Heart right ventricle (tissue), 16 donors: ENCODE measurements at places on chromosomes 16 and 17. TPM values are rescaled to one million over a fixed set of nuclear protein-coding genes. Genes with fewer than 3 reads are reported as not detected.

NRN1L gene
- not detected for total RNA-seq

GRCh38 chr16:56848955-56849689 is 15.9 kb upstream of the SLC12A3 start:
- DNase-seq = no peak
- H3K36me3 ChIP-seq = peaks cover 15% of the 10 kb centered on the region
- no peak overlapping the region for H3K4me3 ChIP-seq
- H3K4me1 ChIP-seq = peaks cover 21% of the 10 kb centered on the region
- no peaks in the 10 kb centered on the region for H3K27me3 ChIP-seq

DNA sequence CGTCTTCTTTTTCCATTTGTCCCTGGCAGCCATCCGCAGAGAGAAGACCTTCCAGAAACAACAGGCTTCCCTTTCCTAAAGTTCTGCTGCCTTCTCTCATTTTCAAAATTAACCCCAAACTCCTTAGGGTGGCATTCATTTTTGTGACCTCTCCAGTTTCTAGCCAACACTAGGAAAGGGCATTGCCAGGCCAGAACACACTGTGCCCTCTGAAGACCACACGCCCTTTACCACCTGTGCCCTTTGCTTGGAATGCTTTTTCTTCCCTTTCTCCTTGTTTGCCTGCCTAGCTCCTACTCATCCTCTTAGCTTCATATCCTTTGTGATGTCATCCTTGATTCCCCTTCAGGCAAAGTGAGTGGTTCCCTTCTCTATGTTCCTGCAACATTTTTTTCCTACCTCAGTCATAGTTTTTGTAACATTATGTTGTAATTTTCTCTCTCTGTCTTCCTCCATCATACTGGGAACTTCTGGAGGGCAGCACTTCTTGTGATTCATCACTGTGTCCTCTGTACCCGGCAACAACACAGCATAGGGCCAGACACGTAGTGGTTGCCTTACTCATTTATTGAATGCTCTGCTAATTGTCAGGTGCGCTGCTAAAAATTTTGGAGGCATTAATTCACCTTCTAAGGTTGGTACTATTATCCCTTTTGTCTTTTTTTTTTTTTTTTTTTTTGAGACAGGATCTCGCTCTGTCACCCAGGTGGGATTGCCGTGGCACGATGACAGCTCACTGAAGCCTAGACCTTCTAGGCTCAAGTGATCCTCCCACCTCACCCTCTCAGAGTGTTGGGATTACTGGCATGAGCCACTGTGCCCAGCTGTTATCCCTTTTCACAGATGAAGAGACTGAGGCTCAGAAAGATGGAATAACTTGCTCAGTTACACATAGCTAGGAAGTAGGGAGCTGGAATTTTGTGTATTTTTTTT is 1.0 kb downstream of the KAT8 start:
- peaks cover 48% of the 10 kb centered on the region for H3K36me3 ChIP-seq
- H3K4me3 ChIP-seq = peak overlapping the region; percentile 75
- H3K27me3 ChIP-seq = no peaks in the 10 kb centered on the region
- H3K4me1 ChIP-seq = peaks cover 34% of the 10 kb centered on the region
- no peak for DNase-seq

- peak overlapping the region; percentile 80 for H3K27ac ChIP-seq
- H3K4me1 ChIP-seq = peaks cover 79% of the 10 kb centered on the region
- no peaks in the 10 kb centered on the region for H3K27me3 ChIP-seq
- H3K4me3 ChIP-seq = no peak overlapping the region
- DNase-seq = no peak
These were observed 20.1 kb downstream of the ARHGAP17 start for GRCh38 chr16:24995033-24995432.

DNA sequence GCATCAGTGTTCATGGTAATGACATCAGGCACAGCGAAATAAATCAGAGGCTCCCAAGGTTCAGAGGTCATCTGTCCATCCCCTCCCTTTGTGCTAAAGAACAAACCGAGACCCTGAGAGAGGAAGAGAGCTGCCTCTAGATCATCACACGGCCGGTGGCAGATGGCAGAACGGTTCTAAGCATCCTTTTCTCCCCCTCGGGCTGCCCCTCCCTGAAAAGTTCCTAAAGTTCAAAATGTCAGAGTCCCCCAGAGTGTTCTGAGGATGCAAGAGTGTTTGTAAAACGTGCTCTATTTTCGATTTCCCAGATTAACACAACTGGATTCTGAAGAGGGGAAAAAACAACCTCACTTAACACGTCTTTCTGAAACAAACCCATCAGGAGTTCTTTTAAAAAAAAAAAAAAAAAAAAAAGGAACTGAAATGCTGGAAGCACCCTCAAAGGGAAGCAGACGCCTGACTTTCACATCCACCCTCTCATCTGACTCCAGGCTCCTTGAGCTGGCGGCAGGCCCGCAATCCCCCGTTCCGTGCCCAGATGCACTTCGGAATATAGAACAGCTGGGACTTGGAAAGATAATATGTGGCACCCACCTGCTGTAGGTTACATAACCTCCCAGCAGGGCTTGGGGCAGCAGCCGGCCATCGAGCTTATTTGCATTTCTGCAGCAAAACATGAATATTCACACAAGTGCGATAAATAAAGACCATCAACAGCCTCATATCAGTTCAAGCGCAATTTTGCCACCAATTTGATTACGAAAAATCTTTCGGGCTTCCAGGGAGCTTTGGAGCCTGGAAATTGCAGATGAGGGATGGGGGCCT is 115.5 kb upstream of the SMURF2 start:
- H3K27me3 ChIP-seq = peaks cover 43% of the 10 kb centered on the region
- H3K36me3 ChIP-seq = no peaks in the 10 kb centered on the region
- peak; percentile 49 for DNase-seq
- peak overlapping the region; percentile 32 for H3K4me3 ChIP-seq
- H3K27ac ChIP-seq = peak overlapping the region; percentile 52
- peaks cover 50% of the 10 kb centered on the region for H3K4me1 ChIP-seq

- DNase-seq = no peak
- H3K4me1 ChIP-seq = no peaks in the 10 kb centered on the region
- H3K27me3 ChIP-seq = no peaks in the 10 kb centered on the region
- H3K36me3 ChIP-seq = no peaks in the 10 kb centered on the region
These were observed 53.0 kb upstream of the METRNL start for GRCh38 chr17:83026311-83026811.

- H3K4me3 ChIP-seq = no peak overlapping the region
- H3K4me1 ChIP-seq = no peaks in the 10 kb centered on the region
- no peak overlapping the region for H3K27ac ChIP-seq
These were observed 398.7 kb downstream of the SNX29 start for GRCh38 chr16:12375046-12375740.

HOXB4 gene
- 0.21 TPM for total RNA-seq

- H3K27ac ChIP-seq = no peak overlapping the region
- no peaks in the 10 kb centered on the region for H3K4me1 ChIP-seq
- H3K27me3 ChIP-seq = no peaks in the 10 kb centered on the region
- no peak overlapping the region for H3K4me3 ChIP-seq
- H3K36me3 ChIP-seq = no peaks in the 10 kb centered on the region
- DNase-seq = no peak
These were observed 25.2 kb downstream of the MIS12 start for GRCh38 chr17:5511401-5512225.

GRCh38 chr17:14919094-14919493 is 346.0 kb downstream of the PMP22 start:
- no peak for DNase-seq
- no peak overlapping the region for H3K27ac ChIP-seq
- no peaks in the 10 kb centered on the region for H3K36me3 ChIP-seq
- no peaks in the 10 kb centered on the region for H3K27me3 ChIP-seq
- H3K4me3 ChIP-seq = no peak overlapping the region

DNA sequence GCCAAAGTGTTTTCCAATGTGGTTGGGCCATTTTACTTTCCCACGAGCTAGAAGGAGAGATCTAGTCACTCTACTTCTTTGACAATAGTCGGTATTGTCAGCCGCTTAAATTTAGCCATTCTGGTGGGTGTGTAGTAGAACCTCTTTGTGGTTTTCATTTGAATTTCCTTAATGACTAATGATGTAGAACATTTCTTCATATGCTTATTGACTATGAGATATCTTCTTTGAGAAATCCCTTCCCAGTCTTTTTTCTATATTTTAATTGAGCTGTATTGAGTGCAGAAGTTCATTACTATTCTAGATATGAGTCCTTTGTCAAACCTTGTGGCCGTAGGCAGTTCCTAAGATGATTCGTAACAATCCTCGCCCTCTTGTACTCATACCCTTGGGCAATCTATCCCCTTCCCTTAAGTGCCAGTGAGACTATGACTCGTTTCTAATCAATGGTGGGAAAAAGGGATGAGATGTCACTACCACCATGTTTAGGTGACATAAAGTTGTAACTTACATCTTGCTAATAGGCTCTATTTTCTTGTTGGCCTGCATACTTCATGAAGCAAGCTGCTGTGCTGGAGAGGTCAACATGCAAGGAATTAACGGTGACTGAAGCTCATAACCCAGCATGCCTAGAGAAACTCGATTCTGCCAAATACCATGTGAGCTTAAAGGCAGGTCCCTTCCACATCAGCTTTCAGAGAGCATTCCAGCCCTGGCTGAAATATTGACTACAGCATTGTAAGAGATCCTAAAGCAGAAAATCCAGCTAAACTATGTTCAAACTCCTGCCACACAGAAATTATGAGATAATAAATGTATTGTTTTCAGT is 817.9 kb upstream of the SOX9 start:
- no peaks in the 10 kb centered on the region for H3K36me3 ChIP-seq
- no peaks in the 10 kb centered on the region for H3K27me3 ChIP-seq
- no peak overlapping the region for H3K4me3 ChIP-seq
- no peak overlapping the region for H3K27ac ChIP-seq
- H3K4me1 ChIP-seq = no peaks in the 10 kb centered on the region

ABAT gene
- 24.7 TPM for total RNA-seq

MPV17L gene
- 9.9 TPM for total RNA-seq

DNA sequence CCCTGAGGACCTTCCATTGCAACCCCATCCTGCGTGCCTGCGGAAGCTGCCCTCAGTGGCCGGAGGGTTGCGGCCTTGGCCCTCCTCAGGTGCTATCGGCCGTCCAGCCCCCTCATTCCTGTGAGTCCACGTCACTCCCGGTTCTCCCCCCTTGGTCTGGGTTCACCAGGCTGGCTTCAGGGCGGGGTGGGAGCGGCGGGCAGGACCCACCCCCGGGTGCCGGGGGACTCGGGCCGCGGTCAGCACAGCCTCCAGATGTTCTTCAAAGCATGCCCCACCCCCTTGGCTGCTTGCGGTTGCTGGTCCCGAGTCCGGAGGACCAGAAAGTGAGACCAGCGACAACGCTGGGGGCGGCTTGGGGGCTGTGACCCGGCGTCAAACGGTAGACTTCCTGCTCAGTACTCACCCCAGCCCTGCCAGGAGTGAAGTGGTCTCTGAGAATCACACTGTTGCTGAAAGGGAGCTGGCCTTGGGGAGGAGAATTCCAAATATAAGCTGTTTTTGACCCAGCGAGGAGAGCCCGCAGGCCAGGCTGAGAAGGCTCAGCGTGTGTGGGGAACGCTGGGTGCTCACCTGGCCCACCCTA is 4.5 kb downstream of the ZNF469 start:
- no peaks in the 10 kb centered on the region for H3K36me3 ChIP-seq
- no peak for DNase-seq
- peaks cover 5% of the 10 kb centered on the region for H3K4me1 ChIP-seq
- H3K27ac ChIP-seq = no peak overlapping the region
- H3K27me3 ChIP-seq = peaks cover 32% of the 10 kb centered on the region

DNA sequence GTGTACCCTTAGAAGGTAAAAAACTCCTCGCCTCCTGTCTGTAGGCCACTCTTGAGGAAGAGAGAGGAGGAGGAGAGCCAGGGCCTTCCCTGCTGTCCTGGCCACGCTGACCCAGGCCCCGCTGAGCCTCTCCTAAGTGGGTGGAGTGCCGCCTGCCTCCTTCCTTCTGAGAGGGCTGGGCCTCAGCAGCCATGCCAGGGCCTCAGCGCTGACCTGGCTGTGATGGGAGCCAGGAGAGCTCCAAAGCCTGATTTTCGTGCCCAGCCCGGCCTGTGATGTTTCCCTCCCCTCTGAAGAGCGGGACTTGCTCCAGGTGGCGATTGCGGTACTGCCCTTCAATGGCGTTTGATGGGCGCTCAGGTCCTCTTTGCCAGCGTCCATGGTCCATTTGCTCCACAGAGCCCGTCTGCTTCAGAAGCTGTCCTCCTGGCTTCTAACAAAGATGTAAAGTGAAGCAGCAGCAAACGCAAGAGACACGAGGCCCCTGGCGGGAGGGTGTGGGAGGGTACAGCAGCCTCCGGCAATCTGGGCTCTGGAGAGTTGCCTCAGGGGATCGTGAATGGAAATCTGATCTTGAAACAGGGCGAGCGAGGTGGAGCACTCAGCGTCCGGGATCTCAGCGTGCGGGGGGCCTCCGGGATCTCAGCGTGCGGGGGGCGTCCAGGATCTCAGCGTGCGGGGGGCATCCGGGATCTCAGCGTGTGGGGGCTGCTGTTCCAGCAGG is 93.5 kb downstream of the NPIPB11 start:
- H3K27me3 ChIP-seq = no peaks in the 10 kb centered on the region
- no peak for DNase-seq
- no peak overlapping the region for H3K27ac ChIP-seq
- H3K36me3 ChIP-seq = no peaks in the 10 kb centered on the region
- no peak overlapping the region for H3K4me3 ChIP-seq

GRCh38 chr17:69466451-69466850 is 52.0 kb downstream of the MAP2K6 start:
- H3K4me3 ChIP-seq = no peak overlapping the region
- H3K36me3 ChIP-seq = no peaks in the 10 kb centered on the region
- DNase-seq = no peak
- H3K27ac ChIP-seq = no peak overlapping the region
- H3K4me1 ChIP-seq = peaks cover 9% of the 10 kb centered on the region
- H3K27me3 ChIP-seq = no peaks in the 10 kb centered on the region

GRCh38 chr16:7363422-7364417 is 31.1 kb downstream of the RBFOX1 start:
- peak overlapping the region; percentile 54 for H3K27ac ChIP-seq
- H3K4me1 ChIP-seq = peaks cover 13% of the 10 kb centered on the region

- peak overlapping the region; percentile 60 for H3K4me3 ChIP-seq
- no peaks in the 10 kb centered on the region for H3K4me1 ChIP-seq
- H3K36me3 ChIP-seq = no peaks in the 10 kb centered on the region
- peak overlapping the region; percentile 61 for H3K27ac ChIP-seq
These were observed 2.7 kb downstream of the HOXB2 start for GRCh38 chr17:48542114-48542656.

C16orf54 gene
- 3.3 TPM for total RNA-seq

DNA sequence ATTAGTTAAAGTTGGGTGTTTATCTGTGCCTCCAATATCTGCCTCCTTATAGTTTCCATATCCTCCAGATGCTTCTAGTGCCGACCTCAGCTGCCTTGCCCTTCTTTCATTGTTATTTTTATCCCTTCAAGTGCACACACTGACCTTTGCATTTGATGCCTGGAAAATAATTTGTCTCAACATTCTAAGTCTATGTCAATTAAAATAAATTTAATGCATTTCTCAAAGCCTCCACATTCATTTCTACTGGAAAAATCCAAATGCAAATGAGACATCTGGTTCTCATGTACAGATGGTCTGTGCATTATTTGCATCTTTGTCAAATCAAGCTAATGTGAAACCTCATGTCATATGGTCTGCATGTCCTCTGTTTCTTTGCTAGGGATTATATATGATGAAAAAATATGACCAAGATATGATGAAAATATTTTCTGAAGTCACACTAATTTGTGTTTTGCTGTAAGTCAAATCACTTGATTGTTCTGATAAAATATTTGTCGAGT is 61.4 kb downstream of the TMEM100 start:
- H3K36me3 ChIP-seq = no peaks in the 10 kb centered on the region
- no peak overlapping the region for H3K4me3 ChIP-seq
- DNase-seq = no peak
- H3K4me1 ChIP-seq = peaks cover 4% of the 10 kb centered on the region

NPIPB13 gene
- total RNA-seq = 2.6 TPM
